ENCODE measurements at places on chromosomes 7 and 10.

DNA sequence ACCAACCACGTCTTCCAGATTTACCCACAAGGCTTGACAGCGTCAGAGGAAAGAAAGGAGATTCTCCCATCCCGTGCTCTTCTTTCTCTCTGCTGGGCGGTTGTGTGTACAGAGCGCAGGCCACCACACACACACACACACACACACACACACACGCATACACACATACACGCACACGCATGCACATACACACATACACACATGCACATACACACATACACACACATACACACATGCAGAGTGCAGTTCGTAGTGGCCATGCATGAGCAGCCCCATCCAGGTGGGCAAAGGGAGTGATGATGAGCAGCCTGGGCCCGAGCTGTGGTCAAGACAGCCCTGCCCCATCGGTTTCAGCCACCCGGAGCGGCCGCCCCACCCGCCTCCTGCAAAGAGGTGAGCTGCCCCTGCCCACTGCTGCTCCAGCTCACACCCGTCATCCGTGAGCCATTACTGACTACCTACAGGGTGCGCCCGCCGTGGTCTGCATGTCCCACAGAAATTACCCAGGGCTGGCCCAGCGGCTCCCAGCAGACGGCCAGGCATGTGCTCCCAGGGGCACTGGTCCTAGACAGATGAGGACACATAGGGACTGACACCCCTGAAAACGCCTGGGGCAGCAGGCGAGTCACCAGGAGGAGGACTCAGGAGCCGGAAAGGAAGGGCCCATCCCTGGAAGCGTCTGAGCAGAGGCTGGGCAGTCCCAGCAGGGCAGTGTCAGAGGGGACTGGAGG is 69.6 kb downstream of the ASB13 start:
- DNase-seq = no peak

GRCh38 chr7:93578762-93579161 is 4.2 kb upstream of the CALCR start:
- DNase-seq = no peak

DNA sequence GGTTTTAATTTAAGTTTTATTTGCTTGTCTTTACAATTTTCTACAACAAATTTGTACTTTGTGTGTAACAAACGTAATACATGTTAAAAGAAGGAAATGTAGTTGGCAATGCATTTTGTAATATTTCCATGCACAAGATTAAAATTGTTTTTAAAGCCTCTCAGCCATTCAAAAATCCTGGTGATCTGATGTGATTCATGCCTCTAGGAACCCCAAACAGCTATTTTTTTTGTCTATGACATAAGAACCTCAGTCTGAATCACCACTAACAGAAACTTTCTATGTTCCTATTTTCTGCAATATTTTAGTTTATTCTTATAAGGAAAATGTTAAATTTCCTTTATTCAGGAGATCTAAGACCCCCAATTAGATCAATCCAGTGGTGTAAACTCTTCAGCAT is 183.1 kb upstream of the YAE1 start:
- DNase-seq = no peak

- no peak for DNase-seq
These were observed 76.2 kb downstream of the CTBP2 start for GRCh38 chr10:125084191-125084613.

DNA sequence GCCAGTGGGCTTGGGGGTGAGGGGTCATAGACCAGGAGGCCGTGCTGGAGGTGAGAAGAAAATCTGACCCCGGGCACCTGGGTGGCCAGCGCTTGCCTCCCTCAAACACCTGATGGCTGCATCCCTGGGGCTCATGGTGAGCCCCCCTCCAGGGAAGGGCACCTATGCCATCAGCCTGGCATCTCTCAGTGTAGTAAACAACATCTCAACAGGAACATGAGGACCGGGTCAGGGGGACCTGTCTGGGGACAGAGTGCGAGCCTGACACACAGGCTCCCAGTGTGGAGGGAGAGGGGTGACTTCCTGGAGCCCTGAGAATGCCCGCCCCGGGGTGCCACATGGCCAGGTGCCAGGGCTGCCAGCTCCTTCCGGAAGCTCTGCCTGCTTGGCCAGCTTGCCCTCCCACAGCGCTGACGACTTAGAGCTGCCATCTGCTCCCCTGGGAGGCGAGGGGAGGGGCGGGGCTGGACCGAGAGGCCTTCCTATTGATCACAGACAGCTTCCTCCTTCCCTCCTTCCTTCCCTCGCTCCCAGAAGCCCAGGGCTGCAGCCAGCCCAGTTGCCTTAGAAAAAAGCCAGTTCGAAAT is 12.3 kb downstream of the STX1A start:
- DNase-seq = peak; percentile 28

All from GM13976 (cell line).